CD4-positive, alpha-beta T cell treated with Interleukin-4 for 1 hour (primary cell): ENCODE measurements at places on chromosomes 4 and X.

- no peak for DNase-seq
Observed at GRCh38 chrX:151402719-151403390, 5.8 kb downstream of the VMA21 start.

DNA sequence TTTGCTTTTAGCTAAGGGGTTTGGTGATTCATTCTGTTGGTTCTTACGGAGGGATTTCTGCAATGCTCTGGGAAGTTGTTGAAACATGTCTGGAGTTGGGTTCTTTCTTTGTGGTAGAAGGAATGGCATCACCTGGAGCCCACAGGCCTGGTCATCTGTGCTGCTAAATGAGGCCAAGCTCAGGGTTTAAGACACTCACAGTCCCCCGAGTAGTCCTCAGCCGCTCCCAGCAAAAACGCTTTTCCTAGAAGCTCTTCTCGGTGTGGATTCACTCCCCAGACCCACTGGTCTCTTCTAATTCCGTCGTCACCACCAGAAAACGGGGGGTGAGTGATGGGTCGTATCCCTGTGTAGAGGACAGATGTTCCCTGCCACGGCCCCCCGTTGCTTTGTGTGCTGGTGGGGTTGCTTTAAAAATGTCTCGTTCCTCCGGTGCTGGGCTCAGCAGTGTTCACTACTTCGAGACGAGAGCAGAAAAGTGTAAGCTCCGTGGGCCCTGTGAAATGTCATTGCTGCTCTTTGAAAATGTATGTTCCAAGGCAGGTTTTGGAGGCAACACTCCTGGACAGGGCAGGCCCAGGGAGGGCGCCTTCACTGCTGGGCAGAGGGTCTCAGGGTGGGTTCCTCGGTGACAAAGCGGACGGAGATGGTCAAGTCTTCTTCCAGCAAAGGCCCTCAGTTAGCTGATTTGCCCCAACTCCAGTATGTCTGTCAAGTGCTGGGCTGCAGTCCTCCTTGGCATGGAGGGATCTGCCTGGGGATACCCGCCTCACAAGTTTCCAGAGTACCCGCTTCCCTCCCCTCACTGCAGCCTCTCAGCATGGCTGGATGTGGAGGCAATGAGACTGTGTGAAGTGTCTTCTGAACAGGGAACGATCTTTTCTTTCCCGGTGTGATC, 37.3 kb downstream of the PSAPL1 start:
- DNase-seq: no peak

- DNase-seq: no peak
Observed at GRCh38 chr4:7009564-7009963, 33.6 kb upstream of the TADA2B start.

DNA sequence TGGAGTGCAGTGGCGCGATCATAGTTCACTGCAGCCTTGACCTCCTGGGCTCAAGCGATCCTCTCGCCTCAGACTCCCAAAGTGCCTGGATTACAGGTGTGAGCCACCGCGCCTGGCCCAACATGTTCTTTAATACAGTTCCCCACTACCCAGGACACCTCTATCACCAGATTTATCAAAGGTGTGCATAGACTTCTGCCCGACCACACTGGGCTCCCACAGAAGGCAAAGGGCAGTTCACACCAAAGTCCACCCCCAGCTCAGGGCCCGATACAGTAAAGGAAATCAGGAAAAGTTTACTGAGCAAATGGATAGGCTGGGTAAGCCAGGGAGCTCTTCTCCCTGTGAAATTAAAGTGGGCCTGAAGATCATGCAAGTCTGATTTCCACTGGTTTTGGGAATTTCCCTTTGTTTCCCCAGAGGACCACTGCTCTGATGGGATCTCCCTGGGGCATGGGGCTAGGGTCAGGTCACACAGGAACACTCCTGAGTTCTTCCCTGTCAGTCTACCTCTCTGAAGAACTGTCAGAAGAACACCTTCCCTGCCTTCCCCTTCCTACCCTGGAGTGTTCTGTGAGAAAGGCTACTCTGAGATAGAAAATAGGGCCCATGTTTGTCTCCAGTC, 17.7 kb upstream of the PIM2 start:
- DNase-seq: no peak

DNA sequence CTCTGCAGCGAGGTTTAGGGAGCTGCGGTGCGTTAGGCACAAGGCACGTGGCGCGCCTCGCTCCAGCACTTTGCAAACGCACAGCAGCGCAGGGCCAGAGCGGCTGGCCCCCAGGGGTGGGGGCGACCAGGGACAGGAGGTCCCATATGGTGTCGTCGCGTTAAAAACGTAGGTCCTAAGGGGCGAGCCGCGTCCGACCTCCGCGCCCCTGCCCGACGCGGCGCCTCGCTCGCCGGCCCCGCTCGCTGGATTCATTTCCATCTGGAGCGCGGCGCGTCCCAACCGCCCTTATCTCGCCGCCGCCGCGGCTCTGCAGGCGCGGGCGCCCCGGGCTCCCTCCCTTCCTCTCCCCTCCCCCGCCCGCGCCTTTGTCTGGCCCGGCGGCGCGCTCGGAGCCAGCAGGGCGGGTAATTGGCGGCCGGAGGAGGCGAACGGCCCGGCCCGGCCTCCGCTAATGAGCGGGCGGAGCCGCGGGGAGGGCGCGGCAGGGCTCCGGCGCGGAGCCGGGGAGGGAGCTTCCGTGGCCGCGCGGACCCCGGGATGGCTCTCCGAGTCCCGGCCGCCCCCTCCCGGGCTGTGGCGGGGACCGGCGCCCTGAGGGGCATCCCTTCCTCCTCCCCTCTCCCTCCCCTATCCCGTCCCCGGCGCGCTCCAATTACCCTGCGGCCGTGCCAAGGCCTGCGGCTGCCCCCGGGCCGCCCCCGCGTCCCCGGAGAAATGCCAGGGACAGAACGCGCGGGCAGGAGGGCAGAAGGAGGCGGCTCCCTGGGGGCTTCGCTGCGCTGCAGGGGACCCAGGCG, 409.0 kb downstream of the BCOR start:
- no peak for DNase-seq

GRCh38 chr4:40628888-40629287, 776 bp downstream of the RBM47 start:
- DNase-seq: no peak

GRCh38 chr4:118749347-118749988, 64.3 kb downstream of the METTL14 start:
- no peak for DNase-seq

DNA sequence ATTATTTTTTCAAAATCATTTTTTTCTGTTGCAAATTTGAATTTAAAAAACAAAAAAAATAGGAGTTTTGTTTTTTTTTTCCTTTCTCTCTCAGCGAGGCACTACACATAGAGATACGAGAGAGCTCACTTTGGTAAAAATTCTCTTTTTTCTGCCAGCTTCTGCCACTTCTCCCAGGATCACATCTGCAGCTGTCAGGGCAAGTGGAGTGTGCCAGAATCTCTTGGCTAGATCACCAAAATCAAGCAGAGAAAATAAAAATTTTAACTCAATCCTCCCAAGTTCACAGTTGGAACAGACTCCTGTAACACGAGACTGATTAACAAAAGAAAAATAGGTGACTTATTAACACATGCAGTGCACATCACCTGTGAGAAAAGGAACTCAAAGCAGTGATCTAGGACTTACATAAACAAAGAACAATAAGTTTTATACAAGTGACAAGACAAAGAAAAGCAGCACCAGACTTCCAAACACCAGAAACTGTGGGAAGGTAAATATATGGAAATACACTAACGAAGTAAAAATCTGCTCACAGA, 213.2 kb upstream of the ZFP42 start:
- no peak for DNase-seq

GRCh38 chr4:1317177-1318045, 27.7 kb downstream of the MAEA start:
- no peak for DNase-seq

GRCh38 chr4:5040856-5041620, 10.2 kb upstream of the STK32B start:
- no peak for DNase-seq

GRCh38 chrX:24760363-24761000, 66.8 kb downstream of the POLA1 start:
- no peak for DNase-seq

DNA sequence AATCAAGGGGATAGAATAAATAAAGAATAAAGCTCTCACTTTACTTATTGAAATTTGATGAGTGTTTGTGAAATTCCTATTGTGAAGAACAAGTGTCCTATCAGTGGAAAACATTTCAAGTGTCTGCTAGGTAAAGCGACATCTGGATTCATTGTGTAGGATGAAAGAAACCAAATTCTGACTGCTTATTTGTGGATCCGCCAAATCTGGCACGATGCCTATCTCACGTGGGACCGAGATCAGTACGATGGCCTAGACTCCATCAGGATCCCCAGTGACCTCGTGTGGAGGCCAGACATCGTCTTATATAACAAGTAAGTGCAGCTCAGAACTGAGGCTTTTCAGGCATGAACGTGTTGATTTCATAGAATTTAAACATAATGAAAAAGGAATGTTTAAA, 1.9 kb downstream of the CHRNA9 start:
- no peak for DNase-seq

- DNase-seq: no peak
Observed at GRCh38 chrX:40197071-40197470, 99.3 kb upstream of the BCOR start.

GRCh38 chr4:11549525-11549924, 120.8 kb upstream of the HS3ST1 start:
- no peak for DNase-seq

DNA sequence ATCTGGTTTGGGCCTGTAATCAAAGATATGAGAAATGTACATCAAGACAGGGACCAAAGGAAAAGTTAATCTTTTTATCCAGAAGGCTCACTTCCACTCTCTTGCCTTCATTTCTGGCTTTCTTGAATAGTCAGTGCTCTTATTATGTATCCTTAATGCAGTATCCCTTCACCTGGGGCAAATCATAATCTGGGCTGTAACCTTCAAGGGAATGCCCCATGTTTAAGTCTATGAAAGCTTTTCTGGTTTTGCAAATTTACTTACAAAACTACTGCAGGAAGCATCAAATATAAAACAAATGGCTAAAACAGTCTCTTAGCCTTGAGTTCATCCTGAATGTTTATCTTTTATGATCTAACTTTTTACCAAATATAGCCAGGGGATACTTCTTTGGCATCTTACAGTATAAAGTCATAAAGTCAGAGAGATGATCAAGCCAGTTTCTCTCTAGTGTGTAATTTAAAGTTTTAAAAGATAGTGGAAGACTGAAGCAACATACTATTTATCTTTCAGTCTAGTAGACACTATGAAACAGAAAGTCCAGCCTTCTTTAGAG, 1214.8 kb downstream of the STIM2 start:
- DNase-seq: no peak

DNA sequence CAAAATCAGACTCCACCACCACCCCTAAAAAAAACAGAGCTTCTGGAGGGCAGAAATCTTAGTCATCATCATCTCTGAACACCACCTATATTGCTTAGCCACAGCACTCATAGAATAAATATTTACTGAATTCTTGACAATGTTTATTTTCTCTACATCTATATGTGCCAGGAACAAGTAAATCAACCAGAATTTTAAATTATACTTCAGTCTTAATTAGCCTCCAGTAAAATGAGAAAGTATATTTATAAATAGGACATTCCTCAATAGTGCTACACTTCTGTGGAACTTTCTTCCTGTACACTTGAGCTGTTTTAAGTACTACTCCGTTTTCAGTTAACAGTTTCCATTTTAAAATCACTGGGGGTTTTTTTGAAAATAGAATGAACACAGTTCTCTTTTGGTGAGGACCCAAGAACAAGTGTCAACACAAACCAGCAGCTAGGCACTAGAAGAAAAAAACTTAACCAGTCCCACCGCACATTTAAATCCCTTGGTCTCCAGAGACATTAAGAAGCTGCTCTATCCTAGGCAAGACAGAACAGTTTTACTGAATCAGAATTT, 25.5 kb downstream of the SMIM14 start:
- no peak for DNase-seq

DNA sequence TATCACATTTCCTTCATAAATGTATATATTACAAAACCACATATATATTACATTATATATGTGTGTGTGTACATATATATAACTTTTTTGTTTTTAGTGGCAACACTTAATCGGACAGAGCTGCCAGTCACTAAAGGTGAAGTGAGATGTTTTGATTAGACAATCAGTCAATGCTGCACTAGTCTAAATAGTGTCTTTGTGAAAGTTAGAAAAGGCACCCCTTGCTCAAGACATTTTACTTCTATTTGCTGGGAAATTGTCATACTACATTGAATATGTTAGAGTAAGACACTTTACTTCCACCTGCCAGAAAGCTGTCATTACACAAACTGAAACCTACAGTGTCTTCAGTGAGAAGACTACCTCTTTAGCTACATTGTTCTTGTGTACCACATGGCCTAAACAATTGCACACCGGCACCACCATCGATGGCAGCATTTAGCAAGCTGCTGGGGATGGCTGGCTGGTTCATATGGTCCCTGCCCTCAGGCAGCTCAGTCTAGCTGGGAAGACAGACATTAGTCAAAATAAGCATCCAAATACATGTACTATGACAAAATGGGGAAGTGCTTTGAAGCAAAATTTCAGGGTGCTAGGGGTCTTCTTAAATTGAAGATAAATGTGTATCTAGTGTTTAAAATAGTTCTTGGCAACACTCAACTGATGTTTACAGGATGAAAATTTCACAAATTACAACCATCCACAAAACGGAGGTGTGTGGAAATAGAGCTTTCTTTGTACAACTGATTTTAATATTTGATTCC, 148.1 kb upstream of the GATB start:
- DNase-seq: no peak

DNA sequence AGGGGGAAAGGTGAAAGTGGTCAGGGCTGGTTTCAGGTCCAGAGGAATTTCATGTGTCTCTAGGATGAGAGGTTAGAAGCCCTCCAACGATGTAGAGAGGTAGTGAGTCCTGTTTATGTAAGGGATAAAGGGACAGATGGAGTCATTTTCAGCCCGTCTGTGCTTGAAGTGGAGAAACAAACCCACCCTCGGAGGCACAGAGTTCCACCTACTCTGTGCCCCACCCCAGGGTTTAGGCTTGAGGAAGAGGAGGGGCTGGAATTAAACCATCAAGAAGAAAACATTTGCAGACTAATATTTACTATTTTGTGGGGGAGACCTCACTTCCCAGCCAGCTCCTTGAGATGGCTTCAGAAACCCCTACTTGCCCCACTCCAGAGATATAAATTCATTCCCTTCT, 868 bp upstream of the GNL3L start:
- DNase-seq: no peak

DNA sequence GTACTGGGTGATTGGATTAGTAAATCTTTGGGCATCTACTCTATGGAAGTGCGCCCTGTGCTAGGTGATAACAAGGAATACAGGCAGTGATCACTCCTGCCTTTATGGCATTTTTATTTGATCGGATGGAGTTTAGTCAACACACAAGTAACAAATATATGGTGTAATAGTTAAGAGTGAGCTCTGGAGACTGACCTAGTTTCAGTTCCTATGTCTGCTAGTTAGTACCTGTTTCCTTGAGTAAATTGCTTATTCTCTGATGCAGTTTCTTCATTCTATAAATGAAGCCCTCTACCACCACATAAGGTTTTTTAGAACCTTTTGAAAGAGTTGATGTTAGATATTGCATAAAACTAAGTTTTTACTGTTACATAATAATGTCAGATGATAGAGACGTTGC, 134.6 kb downstream of the KDM6A start:
- no peak for DNase-seq

- no peak for DNase-seq
Observed at GRCh38 chr4:78558410-78558809, 6.8 kb downstream of the ANXA3 start.

- DNase-seq: no peak
Observed at GRCh38 chrX:95055991-95056390, 1382.0 kb downstream of the FAM133A start.

GRCh38 chr4:80610199-80610598, 274.7 kb downstream of the CFAP299 start:
- no peak for DNase-seq
